ENCODE measurements at places on chromosomes 5 and 9.

DNA sequence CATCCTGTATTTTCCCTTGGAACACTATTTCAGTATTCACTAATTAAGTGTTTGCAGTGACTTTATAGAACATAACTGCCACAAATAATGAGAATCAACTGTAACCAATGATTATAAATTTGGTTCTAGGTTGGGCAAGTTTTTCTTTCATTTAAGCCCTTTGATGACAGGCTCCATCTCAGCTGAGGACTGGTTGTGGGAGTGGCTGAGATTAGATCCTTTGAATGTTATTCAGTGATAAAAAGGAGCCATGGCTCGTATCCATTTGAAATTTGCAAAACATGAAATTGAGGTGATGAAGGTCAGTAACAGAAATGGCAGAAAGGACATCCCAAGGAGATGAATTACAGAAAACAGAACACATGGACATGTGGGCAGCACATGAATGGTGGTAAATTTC, 138.1 kb upstream of the PCA3 start:
- DNase-seq: no peak

DNA sequence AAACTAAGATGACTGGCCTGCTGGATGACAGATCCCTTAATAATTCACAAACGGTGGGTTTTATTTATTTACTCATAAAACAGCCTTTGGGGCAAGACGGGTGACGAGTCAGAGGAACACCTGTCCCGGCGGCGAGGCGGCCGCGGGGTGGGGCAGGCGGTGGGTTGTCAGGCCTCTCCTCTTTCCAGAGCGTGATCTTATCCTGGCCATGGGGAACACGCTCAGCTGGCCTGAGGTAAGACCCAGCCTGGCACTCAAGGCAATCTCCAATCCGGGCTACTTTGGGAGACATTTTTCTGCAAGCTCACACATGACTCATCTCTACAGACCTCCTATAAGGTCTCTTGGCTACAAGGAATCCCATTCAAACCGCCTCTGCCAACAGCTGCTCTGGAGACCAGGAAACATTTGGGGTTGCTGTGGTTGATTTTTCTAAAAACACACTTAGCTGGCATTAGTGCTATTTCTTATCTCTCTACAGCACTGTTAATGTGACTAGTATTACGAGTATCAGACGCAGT, 6.3 kb downstream of the RAPGEF1 start:
- peak; percentile 94 for DNase-seq

DNA sequence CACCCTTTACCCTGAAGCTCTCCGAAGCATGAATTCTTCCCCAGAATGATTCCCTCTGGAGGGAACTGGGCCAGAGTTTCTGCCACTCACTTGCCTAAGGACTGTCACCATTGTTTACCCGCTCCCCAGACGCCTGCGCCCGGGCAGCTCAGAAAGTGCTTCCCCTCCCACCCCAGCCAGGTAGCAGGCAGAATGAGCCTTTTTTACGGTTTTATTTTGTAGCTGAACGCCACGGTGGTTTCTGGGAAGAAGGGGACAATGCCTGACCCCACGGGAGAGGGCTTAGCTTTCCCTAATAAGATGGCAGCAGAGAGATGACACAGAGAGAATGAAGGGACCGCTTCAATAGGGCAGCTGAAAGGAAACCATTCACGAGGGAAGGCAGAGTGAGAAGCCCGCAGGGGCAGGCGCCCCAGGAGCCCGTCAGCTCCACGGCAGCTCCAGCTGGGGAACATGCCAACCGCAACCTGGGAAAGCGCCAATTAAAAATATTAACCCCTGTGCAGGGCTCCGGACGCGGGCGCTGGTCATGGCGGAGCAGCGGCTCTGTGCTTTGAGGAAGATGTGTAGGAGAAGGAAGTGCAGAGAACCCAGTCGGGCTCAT, 20.4 kb upstream of the NTNG2 start:
- no peak for DNase-seq

DNA sequence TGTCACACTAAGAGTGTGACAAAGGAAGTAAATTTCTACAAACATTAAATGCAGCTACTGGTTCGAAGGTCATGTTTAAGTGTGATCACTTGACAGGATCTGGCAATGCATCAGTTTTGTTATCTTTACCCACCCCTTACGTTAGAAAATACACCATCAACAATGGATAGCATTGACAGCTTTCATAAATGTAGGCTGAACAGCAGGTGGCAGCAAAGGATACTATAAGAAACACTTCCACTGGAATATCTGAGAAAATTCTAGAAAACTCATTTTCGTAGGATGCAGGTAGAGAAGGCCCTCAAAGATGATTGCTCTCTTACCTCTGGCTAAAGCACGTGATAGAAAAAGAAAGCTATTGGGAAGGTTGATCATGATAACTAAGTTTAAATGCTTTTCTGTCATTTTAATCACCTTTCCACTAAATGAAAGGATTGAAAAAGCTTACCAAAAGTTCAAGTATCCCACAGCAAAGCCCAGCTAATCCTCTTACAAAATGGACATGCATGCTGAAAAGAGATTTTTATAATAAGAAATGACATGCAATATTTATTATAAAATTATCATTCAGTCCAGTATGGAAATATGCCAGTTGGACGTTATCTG, 292.5 kb downstream of the PARP8 start:
- no peak for DNase-seq

DNA sequence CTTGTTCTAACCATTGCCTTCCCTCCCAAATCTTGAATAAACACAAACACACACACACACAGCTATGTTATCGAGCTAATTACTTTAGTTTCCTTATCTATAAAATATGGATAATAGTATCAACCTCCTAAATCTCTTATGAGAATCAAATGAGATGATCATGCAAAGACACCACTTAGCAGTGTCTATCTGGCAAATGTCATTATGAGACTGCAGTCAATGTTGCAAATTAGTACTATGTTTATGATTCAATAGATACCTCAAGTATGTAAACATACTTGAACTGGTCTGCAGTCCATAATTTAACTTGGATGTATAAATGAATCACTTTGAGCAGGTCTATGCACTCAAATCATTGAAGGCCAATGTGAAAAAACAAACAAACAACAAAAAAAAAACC, 22.2 kb upstream of the ERAP2 start:
- no peak for DNase-seq

GRCh38 chr5:76664079-76664478, 40.9 kb upstream of the F2RL2 start:
- no peak for DNase-seq

- DNase-seq: no peak
Measured at GRCh38 chr5:96148376-96148775, 186.7 kb upstream of the ELL2 start.

DNA sequence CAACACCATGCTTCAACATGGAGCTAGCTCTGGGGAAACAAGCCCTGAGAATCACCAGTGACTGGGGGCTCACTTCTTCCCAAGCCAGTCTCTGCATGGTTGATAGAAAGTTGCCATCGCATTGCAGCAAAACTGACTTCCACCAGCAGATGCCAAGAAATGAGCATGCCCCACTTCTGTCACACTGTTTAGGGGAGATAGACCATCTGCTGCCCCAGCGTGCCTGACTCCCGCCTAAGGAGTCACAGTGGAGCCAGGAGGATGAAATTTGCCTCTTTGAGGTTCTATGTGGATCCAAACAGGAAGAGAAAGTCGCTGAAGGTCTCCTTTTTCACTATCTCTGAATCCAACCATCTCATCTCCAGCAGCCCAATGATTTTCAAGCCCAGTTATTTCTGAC, 116.7 kb upstream of the SLIT3 start:
- DNase-seq: no peak

DNA sequence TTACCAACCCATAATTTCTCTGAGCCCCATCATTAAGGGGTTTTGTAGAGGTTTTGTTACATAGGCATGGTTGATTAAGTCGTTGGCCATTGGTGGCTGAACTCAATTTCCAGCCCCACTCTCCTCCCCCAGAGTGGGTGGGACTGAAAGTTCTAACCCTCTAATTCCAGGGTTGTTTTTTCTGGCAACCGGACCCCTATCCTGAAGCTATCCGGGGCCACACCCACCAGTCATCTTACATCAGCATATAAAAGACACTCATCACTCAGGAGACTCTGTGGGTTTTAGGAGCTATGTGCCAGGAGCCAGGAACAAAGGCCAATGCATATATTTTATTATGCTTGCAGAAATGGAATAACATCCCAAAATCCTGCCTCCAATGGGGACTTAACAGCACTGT, 186.0 kb downstream of the NXNL2 start:
- no peak for DNase-seq

DNA sequence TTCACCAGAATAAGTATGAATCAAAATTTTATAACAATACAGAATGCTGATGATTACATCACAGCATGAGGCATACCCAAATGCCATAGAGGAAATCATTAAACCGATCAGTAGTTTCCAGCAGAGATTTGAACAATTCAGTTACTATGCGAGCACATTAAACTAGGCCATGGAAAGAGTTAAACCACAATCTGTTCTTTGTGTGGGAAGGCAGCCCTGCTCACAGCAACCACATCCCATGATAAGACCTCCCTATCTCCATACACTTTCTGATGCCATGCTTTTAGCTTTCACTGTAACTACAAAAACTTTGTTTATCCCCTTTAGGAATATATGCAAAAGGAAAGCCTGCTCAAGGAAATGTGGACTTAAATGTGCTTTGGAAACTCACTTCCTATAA, 4.5 kb downstream of the NFIB start:
- DNase-seq: peak; percentile 64

Measured in foreskin keratinocyte (primary cell).